ENCODE measurements at places on chromosomes 4 and X. TPM values are rescaled to one million over a fixed set of nuclear protein-coding genes. Genes with fewer than 3 reads are reported as not detected.

The TREX2 gene
- polyA plus RNA-seq: 0.67 TPM

The MAGEB10 gene
- polyA plus RNA-seq: not detected

The TEX13C gene
- polyA plus RNA-seq: not detected

- no peak for DNase-seq
Measured at GRCh38 chr4:139834226-139834662, 168.6 kb downstream of the MGST2 start.

The SERPINA7 gene
- 1.2 TPM for polyA plus RNA-seq

- DNase-seq: no peak
Measured at GRCh38 chr4:163566257-163566796, 71.8 kb downstream of the TMA16 start.

- DNase-seq: no peak
Measured at GRCh38 chr4:10011885-10012284, 9.4 kb downstream of the SLC2A9 start.

The ITGB1BP2 gene
- 1.8 TPM for polyA plus RNA-seq

DNA sequence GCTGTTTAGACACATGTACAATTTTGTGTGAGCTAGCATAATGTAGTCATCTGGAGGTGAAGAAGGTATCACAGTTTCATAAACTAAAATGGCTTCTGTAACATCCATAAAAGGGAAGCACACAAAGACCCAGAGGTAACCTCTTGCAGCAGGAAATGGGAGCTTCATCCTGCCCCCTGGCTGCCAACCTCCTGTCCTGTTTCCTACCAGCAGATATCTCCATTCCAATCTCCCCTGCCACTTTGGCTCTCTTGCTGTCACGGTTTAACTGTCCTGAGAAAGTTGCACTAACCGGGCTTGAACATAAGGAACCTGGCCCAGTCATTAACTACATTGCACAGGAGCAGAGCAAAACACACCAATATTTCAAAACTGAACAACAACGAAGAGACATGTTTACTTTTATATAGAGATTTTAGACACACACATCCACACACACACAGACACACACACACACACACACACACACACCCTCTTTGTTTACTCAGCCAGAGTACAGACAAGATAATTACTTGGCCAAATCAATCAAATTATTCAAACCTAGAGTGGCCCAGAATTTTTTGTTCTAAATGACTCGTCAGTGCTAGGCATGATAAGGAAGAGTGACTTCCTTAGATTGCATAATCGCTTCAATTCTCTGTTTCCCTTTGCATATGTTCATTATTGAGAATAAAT lies 24.2 kb downstream of the MID2 start:
- DNase-seq: no peak

The ELMOD2 gene
- 13.3 TPM for polyA plus RNA-seq

- DNase-seq: no peak
Measured at GRCh38 chr4:126742048-126742447, 890.7 kb upstream of the INTU start.

The HAUS7 gene
- polyA plus RNA-seq: 47.6 TPM

- DNase-seq: no peak
Measured at GRCh38 chr4:32031026-32031425, 1310.9 kb downstream of the PCDH7 start.

DNA sequence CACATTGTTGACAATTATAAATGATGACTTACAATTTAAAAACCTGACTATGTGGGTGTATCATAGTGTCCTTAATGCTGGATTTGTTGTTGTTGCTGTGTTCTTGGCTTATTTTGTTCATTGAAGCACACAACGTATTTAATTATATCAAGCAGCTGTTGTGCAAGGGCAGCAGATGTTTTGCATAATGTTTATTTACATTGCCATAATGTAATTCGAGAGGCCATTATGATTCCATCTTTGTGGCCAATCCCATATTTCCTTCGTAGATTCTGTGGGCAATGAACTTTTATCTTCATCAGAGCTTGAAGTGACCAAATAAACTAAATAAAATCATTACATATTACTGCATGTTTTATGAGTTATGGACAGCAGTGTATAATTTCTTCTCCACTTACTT lies 422.6 kb upstream of the GALNTL6 start:
- peak; percentile 65 for DNase-seq

The CYBB gene
- polyA plus RNA-seq: 3.5 TPM

DNA sequence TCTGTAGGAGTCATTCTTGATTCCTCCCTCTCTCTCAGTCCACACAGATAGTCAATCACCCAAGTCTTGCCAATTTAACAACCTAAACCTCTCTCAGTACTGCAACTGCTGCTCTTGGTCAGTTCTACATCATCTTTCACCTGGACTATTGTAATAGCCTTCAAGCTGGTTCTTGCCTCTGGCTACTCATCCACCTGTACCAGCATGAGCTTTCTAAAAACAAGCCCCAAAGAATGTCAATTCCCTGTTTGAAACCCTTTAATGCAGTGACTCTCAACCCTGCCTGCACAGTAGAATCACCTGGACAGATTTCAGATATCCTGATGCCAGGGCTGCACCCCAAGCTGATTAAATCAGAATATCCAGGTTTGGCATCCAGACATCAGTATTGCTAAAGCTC lies 48.3 kb downstream of the VGLL1 start:
- no peak for DNase-seq

- no peak for DNase-seq
Measured at GRCh38 chr4:53573696-53574095, 17.6 kb downstream of the LNX1 start.

DNA sequence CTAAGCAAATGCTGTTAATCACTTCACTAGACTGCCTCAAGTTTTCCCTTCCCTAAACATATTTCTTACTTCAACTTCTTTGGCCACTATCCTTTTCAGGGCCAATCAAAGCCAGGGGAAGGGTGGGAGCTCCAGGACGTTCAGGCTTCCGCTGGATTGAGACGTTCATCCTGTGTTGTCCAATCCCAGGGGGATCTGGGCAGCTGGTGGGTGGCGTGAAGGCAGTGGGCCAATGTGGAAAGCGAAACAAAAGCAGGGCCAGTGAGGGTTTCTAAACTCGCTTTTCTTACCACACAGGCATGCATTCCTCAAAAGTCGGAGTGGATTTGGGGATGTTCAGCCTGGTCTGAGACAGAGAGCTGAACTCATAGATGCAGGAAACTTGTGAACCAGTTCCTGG lies 7.6 kb downstream of the CXCL13 start:
- DNase-seq: no peak

- no peak for DNase-seq
Measured at GRCh38 chrX:119541188-119541587, 24.0 kb downstream of the STEEP1 start.

The CENPVL1 gene
- polyA plus RNA-seq: not detected

GRCh38 chrX:68398291-68398690 lies 35.0 kb downstream of the OPHN1 start:
- DNase-seq: no peak

- DNase-seq: no peak
Measured at GRCh38 chrX:68724531-68725020, 77.1 kb downstream of the STARD8 start.

The PNPLA4 gene
- 45.3 TPM for polyA plus RNA-seq

DNA sequence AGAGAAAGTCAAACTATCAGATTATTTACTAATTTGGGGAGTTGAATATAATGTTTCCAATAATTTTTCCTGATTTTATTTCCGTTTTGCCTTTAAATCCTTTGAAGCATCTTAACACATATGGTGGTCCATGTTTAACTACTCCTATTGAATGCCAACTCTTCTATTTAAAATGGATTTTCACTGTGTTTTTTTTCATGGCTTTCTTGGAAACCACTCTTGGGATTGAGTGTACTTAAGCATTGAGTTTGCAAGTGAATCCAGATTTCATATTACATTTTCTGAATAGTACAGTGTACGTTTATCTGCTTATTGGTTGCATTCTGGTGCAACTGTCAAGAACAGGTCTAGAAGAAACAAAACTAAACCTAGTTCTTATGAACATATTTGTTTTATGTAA lies 45.6 kb downstream of the RAPGEF2 start:
- no peak for DNase-seq

DNA sequence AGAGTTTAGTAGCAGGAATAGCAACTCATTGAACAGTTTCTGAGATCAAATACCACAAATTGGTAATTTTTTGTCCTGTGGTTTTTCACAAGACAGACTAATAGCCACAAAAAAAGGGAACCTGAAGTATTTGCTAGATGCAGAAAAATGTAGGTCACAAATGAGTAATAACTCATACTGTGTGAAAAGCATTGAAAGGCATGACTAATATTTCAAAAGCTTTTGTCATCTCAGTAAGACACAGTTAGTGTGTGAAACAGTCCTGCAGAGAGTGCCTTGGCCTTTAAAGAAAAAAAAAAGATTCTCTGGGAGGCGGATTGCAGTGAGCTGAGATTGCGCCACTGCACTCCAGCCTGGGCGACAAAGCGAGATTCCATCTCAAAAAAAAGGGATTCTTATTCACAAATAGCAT lies 31.4 kb upstream of the SLC25A31 start:
- DNase-seq: no peak

GRCh38 chr4:76067652-76068286 lies 6.7 kb upstream of the ART3 start:
- peak; percentile 88 for DNase-seq

- DNase-seq: no peak
Measured at GRCh38 chr4:1475277-1476139, 69.3 kb upstream of the NKX1-1 start.

The HSFX1 gene
- polyA plus RNA-seq: not detected

The EVC2 gene
- polyA plus RNA-seq: 1.6 TPM

- no peak for DNase-seq
Measured at GRCh38 chrX:131225078-131225477, 64.0 kb downstream of the IGSF1 start.

DNA sequence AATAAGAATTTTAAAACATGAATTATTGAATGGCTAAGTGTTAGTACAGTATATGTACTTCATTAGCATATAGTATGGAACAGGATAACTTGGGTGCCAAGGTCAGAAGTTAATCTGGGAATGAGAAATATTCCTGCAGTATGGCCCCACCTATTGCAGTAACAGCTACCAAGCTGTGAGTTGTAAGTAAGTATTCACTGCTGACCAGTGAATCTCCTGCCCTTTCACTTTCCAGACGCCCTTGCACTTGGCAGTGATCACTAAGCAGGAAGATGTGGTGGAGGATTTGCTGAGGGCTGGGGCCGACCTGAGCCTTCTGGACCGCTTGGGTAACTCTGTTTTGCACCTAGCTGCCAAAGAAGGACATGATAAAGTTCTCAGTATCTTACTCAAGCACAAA lies 105.1 kb downstream of the NFKB1 start:
- DNase-seq: no peak

The ATP1B4 gene
- not detected for polyA plus RNA-seq

The DGAT2L6 gene
- not detected for polyA plus RNA-seq

DNA sequence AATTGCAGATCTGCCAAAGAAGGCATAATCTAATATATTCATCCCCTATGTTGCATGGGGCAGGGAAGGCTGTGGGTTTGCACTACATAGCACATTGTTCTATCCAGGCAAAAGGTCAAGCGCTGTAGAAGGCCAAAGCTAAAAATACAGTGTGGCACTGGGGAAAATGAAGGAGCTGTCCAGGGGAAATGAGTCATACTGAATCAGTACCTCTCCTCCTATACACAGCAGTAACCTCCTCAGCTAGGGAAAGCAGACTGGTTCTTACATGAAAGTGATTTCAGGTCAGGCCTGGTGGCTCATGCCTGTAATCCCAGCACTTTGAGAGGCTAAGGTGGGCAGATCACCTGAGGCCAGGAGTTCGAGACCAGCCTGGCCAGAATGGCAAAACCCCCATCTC lies 31.0 kb upstream of the SLC25A4 start:
- DNase-seq: no peak

DNA sequence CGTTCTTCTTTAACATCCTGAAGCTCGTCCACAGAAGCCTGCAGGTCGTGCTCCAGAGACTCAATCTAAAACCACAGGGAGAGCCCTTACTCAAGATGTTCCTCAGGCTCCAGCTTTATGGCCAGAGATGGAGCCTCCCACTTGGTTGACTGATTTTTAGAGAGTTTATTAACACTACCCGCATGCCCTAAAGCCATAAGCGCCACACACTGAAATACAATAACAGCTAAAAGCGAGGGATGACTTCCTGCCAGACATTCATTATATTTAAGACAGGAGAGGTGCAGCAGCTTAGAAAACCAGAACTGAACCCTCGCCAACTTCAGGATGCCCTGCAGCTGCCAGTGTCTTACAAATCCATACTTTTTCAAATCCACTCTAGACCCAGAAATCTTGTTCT lies 42.0 kb downstream of the SOD3 start:
- no peak for DNase-seq

The GUF1 gene
- polyA plus RNA-seq: 17.8 TPM

DNA sequence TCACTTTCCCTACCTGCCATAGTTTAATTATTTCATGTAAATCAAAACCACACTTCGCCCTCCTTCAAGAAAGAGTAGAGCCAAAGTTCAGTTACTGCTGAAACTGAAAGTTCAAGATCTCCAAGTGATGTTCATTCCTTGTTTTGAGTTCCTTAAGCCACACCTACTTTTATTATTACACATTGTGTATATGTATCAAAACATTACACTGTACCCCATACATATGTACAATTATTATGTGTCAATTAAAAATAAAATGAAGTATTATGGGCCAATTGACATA lies 892.3 kb upstream of the NDST4 start:
- DNase-seq: no peak

The CT45A5 gene
- polyA plus RNA-seq: not detected

DNA sequence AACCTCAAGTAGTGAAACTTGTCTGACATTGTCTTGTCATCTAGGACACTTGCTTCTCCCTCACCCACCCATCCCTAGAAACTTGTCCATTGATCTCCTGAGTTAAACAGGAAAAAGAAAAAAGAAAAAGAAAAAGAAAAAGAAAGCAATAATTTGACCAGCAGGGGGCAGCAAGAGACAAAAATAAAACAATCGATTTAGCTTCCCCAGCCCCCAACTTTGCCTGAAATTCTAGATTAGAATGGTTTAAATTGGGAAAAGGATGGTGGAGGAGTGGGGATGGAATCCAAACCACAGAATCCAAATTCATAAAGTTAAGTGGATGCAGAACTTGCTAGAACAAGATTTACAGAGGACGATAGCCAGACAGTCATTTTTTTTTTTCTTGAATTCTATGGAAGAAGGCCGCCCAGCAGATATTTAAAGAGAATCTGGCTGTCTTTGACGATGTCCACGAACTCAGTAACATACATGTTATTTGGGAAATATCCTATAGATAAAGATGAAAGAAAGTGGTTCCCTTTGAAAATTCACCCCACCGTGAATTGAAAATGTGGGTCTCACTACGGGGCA lies 282.9 kb downstream of the USP46 start:
- peak; percentile 30 for DNase-seq

DNA sequence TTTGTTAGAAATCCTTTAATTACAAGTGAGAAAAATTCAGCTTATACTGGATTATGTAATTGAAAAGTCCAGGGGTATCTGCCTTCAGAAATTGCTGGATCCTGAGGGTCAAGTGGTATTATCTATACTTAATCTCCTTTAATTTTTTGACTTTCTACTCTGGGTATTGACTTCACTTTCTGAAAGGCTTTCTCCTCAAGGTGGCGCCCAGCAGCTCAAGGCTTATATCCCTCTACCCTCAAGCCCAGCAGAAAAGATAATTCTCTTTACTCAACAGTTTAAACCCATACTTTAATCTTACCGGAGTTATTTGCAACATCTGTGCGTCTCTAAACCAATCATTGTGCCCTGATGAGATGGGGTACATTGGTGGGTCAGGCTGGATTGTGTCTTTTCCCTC lies 129.5 kb downstream of the LARP7 start:
- no peak for DNase-seq

Measured in kidney (tissue), 22 donors.